GM18507 (cell line): ENCODE measurements at places on chromosomes 1 and 21.

DNA sequence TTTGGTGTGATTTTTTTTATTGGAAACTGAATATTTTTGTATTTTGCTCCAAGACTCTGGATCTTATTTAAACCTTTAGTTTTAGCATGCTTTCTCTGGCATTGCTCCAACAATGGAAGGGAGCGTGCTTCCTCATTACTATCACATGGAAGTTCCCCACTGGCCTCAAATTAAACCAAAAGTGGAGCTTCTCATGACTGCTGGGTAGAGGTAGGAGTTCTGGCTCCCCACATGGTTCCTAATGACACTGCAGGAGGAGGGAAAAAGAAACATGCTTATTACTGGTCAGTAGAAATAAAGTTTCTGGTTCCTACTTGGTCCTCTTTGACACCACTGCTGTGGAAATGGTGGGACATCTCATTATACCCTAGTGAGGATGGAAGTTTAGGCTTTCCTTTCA is 310.5 kb downstream of the PTGER3 start:
- no peak for DNase-seq

DNA sequence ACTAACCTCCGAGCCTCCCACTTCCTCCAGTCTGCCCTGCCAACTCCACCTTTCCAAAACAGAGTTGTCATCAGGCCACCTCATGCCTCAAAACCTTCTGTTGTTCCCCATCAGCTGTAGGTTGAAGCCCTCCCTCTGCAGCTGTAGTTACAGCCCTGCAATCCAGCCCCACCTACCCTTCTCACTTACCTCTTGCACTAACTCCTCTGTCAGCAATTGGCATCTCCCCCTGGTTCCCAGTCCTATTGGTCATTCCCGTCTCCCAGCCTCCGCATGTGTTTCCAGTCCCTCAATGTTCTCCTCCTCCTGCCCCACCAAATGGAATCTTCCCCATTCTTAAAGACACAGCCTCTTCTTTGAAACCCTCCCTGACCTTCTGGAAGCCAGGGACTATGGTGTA is 100.1 kb upstream of the GCLM start:
- DNase-seq: no peak

GRCh38 chr1:100219883-100220282 is 29.8 kb downstream of the DBT start:
- DNase-seq: no peak

DNA sequence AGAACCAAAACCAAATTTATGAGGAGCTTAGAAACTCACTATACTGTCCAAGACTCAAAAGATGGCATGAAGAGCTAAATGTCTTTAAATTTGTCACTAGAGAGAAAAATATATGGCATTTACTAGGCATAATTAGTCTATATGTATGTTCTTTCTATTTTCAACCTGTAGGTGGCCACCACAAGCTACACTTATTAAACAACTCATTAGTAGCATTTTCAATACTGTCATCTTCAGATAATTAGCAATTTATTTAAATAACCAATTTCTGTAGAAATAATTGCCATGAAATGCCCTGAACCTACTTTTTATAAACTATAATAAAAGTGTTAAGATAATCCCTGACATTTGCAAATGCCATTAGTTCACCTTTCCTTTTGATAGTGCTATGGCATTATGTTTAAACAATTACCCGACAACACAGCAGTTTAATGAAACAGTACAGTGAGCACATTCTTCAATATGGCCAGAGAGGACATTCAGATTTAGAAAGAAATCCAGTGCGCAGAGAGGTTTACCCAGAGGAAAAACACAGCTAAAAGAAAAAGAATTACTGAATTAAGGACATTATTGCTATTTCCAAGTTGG is 522.5 kb downstream of the PTBP2 start:
- DNase-seq: no peak

DNA sequence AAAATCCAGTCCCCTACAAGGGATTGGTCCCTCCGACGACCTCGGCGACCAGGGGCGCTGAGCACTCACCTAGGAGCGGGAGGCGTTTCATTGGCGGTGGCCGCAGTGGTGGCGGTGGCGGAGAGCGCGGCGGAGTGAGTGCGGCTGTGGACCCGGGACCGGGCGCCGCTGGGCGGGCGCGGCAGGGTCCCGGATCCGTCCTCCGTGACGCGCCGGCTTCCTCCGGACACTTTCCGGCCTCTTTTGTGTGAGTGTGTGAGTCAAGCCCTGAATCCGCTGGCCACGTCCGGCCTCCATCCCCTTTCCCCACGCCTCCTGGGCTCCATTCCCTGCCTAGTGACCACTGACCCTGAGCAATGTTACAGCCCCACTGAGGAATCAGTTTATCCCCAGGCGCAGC is at the start of gene ADGRL4:
Gene ADGRL4, minus strand, starts transcription at position 167 of the 400 bp plus-strand sequence. Its CDS starts 76 bp downstream, at position 91.
- DNase-seq: no peak

- DNase-seq: no peak
Observed at GRCh38 chr1:15936025-15936424, 39.9 kb downstream of the ZBTB17 start.

DNA sequence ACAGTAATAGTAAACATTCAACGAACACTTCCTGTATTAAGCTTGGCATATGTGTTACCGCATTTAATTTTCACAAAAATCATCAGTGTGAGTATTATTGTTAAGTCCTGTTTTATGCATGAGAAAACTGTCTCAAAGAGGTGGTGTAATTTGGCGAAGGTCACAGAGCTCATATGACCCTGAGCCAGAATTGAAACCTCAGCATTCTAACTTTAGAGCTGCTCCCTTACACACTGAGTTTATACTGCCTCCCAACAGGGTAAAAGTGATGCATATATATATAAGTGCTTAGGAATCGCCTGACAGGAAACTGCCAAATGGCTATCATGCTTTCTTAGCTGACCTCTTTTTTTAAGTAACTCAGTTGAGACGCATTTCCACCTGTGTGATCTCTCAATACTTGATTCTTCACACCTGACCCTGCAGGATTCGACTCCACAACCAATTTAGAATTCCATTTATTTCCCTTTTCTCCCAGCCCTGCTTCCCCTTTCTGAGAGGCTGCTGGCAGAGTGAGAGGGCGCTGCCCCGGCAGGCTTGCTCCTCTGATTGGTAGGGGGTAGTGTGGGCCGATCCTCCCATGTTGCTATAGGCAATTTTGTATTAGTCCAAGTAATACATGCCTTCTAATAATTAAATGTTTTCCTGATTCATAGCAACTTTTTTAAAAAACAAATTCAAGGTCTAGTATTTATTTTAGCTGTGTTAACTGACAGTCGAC is 40.5 kb downstream of the ZBTB40 start:
- no peak for DNase-seq

DNA sequence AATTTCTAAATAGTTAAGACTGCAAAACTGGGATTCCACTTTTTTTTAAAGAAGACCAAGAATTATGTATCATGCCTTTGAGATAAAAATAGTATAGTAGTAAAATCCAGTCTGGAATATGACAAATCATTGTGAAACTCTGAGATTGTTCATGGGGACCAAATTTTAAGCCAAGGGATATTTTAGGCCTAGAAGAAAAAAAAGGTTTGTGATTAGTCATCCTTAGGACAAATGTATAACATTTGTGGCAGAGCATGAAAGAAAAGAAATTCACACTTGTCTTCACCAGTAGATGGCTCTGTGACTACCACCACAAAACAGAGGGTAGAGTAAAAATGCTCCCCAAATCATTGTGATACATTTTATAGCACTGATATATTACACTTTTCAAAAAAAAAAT is 226.1 kb downstream of the KCTD3 start:
- DNase-seq: no peak

DNA sequence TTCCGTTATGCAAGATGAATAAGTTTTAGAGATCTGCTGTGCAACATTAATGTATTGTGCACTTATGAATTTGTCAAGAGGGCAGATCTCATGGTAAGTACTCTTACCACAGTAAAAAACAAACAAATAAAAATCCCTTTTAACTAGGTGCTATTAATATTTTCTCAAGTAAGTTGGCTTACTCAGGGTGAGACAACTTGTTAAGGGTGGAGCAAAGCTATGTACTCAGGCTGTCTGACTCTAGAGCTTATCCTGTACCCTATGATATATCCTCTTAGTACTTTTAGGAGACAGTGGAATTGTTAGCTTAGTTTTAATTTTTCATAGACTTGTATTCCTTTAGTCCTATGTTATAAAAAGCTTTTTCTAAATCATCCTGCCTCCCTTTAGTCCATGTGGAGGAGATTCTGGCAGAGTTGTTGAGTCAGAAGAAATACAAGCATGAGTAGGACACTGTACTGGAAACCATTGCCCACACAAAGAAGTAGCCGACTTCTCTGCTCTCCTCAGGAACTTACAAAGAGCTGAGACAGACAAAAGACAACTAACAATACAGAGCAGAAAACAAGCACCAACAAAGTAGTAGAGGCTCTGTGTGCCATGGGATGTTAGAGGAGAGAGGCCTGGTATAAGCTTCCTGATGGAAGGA is 49.2 kb downstream of the S1PR1 start:
- no peak for DNase-seq

GRCh38 chr1:217542837-217543236 is 88.1 kb downstream of the GPATCH2 start:
- no peak for DNase-seq

GRCh38 chr1:103275725-103276124 is 167.4 kb upstream of the COL11A1 start:
- no peak for DNase-seq

- DNase-seq: no peak
Observed at GRCh38 chr1:59045636-59046035, 251.3 kb upstream of the FGGY start.

DNA sequence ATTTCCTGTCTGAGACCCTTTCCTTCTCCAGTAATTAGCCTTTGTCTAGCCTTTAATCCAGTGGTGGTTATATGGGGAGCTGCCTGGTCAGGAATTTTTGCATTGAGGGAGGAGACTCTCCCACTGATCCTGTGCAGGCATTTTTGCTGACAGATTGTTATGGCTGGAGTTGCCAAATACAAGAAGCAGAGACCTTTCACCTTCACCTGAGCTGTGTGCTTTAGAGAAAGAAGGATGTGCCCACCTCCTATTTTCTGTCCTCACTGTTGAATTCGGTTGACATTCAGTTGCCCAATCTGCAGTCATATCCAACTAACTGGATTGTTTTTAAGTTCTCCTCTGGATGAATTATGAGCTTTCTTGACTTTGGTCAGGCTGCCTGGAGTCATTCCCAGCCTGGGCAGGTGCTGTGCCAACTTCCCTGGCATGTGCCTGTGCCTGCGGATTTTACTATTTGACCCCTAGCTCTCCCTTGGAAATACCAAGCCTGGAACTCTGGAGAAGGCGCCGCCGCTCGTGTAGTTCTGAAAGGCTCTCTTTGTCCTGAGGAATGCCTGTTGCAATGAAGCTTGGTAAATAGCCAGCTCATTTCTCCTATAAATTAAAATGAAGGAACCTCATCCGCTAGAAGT is 143.9 kb downstream of the NOS1AP start:
- DNase-seq: no peak

DNA sequence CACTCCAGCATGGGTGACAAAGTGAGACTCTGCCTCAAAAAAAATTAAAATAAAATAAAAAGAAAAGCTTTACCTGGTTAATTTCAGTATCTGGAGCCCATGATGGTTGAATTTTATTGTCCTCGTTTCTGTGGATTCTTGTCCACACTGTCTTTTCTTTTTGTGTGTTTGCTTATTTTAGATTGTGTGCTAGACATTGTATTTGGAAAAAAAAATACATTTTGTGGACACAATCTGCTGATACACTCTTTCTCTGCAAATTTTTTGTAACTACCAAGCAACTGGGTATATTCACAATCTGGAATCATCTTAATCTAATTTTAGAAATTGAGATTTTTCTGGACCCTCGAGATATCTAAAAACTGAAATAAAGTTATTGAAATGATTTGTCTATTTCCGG is 41.6 kb upstream of the PDE9A start:
- DNase-seq: no peak

- DNase-seq: no peak
Observed at GRCh38 chr1:53575141-53575954, 116.1 kb downstream of the DMRTB1 start.

DNA sequence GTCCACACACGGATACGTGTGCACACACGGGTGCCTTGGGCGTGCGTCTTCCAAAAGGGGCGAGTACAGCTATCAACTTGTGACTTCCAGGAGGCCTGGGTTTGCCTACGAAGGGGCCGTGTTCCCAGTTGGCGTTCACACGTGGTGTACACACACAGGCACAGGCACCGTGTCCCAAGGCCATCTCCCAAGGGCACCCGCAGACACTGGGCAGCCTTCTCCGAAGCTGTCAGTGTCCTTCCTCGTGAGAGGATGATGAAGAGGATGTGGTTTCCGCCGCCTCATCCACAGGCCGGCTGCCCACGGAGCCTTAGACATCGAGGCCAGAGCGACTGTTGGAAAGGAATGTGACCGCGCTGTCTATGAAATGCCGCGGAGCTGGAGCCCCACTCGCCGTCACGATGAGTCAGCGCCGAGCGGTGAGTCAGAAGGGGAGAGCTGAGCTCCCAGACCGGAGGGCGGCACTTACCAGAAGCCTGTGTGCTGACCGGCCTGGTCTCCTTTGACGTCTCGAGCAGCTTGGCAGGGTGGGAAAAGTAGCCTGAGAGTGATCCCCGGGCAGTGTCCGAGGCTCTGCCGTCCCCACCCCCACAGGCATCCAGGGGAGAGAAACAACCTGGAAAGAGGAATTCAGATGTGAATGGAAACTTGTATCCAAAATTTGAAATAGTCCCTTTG is 141.4 kb upstream of the ARHGEF16 start:
- DNase-seq: no peak

DNA sequence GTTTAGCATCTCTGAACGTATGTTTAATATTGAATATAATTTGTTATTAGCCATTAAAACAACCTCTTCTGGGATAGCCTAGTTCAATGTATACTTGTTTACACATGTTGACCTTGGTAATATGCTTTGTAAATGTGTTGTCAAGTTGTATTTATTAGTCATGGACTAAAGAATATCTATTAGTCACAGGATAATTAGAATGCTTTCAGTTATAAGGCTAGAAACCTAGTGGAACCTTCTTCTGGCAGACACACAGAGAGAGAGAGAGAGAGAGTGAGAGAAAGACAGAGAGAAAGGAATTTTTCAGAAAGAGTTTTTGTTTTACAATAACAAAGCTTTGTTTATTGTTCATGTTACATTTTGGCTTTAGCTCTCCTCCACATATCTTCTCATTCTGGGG is 181.1 kb upstream of the APP start:
- no peak for DNase-seq

- no peak for DNase-seq
Observed at GRCh38 chr21:31248598-31248997, 95.5 kb downstream of the TIAM1 start.
